ENCODE measurements at places on chromosomes 13 and 19.
A peak's percentile ranks its signal among the peaks of the same experiment; 100 is the strongest.

GRCh38 chr13:91955546-91956355 is 557.3 kb downstream of the GPC5 start:
- DNase-seq, result peak; percentile 14

GRCh38 chr19:46015687-46016425 is 7.0 kb downstream of the PGLYRP1 start:
- DNase-seq, result no peak

DNA sequence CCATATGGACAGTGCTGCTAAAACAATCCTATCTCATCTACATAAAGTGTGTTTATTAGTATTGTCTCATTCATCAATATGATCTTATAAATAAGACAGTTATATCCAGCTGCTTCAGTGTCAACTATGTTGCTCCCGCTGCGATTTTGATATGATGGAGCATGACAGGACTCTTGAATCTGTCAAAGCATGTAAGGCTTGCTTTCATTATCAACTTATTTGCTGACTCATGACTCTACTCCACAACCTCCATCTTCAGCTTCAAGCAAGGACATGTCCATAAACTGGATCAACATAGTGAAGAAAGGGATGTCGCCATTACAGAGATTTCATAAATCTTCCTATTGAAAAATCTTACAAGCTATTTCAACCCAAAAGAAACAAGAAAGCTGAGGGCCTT is 2812.6 kb downstream of the PCDH9 start:
- no peak for DNase-seq

- no peak for DNase-seq
These were observed 130.3 kb downstream of the ATP8A2 start for GRCh38 chr13:25502031-25502430.

DNA sequence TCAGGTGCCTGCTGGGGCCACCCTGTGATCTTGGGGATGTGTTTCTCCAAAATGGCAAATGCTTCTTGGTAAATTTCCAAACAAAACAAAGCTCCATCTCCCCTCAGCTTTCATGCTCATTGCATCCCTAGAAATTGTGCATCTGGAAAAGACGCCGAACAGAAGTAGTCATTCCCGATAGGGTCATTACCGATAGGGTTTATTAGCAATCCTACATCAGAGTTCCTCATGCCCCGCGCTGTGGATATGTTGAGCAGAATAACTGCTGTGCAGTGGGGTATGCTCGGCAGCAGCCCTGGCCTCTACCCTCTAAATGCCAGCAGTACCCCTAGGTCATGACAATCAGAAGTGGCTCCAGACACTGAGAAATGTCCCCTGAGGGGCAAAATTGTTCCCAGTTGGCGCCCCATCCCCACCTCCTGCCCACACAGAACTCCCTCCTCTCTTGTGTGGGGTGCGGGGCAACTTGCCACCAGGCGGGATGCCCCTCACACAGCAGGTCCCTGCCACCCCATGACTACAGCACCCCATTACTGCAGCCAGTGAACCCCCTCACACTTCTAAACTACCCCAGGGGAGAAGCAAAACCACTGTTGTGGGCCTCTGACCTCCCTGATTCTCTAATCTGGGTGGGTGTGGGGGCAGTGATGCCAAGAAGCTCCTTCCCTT is 13.0 kb upstream of the SLC7A10 start:
- no peak for DNase-seq

GRCh38 chr19:35202722-35203688 is 25.5 kb downstream of the FAM187B start:
- peak; percentile 54 for DNase-seq

DNA sequence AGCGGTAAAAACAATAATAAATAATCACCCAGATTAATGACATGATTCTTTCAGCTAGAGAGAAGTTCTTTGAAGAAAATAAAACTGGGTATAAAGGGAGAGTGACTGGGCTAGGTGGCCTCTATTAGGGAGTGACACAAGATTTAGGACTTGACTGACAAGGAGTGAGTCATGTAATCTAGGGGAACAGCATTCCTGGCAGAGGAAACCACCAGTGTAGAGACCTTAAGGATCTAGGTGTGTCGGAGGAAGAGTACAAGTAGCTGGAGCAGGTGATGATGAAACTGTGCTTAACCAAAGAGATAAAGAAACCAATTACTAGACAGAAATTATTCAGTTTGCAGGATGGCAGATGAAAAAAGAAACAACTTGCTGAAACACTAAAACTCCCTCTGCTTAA is 248.0 kb downstream of the RFC3 start:
- no peak for DNase-seq

- DNase-seq, result no peak
These were observed 73.1 kb downstream of the KCTD12 start for GRCh38 chr13:76813000-76813691.

- no peak for DNase-seq
These were observed 516.5 kb downstream of the SUCLA2 start for GRCh38 chr13:47484548-47484947.

GRCh38 chr19:7602935-7603497 is 7.4 kb downstream of the CAMSAP3 start:
- DNase-seq, result no peak

DNA sequence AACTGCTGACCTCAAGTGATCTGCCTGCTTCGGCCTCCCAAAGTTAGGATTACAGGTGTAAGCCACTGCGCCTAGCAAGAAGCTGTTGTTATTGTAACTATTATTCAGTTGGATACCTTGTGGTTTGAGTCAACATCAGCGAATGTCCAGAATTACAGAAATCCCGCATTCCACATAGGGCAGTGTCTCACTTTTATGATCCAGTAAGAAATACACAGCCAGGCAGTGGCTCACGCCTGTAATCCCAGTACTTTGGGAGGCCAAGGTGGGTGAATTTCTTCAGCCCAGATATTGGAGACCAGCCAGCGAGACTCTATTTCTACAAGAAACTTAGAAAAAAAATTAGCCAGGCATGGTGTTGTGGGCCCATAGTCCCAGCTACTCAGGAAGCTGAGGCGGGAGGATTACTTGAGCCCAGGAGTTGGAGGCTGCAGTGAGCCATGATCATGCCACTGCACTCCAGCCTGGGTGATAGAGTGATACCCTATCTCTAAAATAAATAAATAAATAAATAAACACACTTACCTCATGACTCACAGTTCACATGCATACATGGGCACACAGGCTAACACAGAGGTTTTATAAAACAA is 43.8 kb downstream of the SPTBN4 start:
- DNase-seq, result no peak

DNA sequence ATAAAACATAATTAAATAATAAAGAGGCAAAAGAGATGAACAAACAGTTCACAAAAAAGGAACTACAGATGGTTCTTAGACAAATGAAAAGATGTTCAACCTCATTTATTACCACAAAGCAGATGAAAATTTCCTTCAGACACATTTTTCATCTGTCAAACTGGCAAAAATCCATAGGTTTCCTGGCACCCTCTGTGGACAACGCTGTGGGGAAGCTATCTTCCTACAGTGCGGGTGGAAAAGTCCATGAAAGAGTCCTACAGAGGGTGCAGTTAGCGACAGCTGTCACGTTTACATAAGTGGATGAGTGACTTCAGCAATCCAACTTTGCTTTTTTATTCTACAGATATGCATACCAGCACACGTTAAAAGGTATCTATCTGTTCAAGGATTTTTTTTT is 30.3 kb upstream of the PDCD5 start:
- no peak for DNase-seq

GRCh38 chr19:7348587-7349230 is at the start of gene ARHGEF18:
Gene ARHGEF18, plus strand, starts transcription at chr19:7348937. Its CDS starts 13,954 bp downstream, at chr19:7362891.
- no peak for DNase-seq

GRCh38 chr13:111228262-111229144 is 91.9 kb upstream of the TEX29 start:
- DNase-seq, result no peak

DNA sequence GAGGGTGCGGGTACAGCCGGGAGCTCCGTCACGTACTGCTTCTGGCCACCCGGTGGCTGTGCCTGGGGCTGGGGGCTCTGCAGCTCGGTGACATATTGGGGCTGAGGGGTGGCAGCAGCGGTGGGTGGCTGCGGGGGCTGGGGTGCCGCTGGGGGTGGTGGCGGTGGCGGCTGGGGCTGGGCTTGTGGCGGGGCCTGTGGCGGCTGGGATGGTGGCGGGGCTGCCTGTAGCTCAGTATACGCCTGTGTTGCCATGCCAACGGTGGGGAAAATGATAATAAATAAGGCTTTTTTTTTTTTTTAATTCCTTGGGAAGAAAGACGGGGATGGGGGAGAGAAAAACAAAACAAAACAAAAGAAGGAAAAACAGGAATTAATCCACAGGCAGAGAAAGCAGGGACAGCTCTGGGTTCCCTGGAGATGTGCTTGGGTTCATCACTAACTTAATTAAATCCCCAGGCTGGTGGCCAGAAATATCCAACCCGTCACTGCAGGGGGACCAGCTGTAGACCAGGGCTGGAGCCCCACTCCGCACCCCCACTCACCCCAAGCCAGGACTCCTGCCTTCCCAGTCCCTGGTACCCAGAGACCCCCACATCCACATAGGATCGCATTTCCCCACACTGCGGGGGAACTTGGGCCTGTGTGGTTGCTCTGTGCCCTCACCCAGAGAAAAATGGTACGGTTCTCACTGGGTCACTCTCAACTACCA is 12.4 kb downstream of the RFX1 start:
- no peak for DNase-seq

DNA sequence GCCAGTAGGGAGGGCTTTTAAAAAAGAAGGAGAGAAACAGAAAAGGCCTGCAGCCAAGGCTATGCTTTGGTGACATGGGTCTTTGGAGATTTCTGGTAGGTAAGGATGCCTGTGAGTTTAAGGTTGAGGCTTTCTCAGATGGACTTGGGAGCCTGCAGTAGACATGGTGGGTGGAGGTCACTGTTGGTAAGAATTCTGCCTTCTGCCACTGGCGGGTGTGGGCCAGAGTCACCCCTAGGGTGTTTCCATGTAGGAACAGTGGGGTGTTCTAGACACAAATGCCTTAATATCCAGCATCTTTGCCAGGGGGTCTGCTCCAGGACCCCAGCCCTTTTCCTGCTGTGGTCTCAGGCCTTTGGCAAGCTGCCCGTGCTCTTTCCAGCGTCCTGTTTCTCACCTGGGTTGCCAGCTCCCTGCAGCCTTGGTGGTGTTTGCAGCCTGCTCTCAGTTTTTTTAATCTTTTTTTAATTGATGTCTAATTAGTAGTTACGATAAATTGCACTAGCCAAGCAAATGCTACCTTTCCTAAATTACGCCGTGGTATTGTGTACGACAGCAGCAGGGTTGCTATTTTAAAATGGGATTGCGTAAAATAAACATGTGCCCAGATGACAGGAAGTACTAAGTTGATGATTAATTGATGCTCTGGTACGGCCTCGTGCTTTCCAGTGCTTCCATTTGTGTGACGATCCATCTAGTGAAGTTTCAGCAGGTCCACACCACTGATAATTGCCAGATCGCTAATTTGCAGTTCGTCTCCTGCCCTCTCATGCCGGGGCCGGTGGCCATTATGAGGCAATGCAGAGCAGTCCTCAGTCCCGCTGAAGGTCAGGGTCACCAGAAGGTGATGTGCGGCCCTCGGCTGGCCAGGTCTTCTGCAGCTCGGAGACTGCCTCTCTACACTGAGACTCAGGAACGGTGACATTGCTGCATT is 35.3 kb upstream of the NPAS1 start:
- no peak for DNase-seq

DNA sequence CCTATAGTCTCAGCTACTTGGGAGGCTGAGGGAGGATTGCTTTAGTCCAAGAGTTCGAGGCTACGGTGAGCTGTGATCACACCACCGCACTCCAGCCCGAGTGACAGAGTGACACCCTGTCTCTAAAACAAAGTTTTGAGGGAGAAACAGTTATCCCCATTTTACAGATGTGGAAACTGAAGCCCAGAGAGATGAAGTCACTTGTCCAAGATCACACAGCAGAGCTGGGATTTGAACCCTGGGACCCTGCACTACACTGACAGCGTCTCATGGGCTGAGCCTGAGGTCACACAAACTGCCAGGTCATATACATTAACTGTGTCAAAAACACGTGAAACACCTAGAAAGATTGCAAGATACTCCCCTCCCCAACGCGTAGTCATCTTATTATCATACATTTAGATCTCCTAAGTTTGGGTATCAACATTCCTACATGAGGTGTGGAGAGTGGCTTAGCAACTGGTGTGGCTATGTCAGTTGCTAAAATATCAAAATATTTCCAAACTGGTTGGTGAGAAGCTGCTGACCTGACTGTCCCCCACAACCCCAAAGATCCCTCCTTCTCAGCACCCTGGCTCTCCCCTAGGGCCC is 8.2 kb downstream of the FCGBP start:
- no peak for DNase-seq

DNA sequence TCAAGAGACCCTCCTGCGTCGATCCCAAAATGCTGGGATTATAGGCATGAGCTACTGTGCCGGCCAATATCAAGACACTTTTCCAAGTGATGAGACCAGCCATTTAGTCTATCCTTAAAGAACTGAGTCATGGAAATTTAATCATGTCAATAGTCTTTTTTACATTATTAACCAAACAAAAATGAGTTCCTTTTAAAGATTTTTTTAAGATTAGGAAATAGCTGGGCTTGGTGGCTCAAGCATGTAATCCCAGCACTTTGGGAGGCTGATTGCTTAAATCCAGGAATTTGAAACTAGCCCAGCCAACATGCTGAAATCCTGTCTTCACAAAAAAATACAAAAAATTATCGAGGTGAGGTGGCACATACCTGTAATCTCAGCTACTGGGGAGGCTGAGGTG is 16.7 kb upstream of the ZNF564 start:
- no peak for DNase-seq

DNA sequence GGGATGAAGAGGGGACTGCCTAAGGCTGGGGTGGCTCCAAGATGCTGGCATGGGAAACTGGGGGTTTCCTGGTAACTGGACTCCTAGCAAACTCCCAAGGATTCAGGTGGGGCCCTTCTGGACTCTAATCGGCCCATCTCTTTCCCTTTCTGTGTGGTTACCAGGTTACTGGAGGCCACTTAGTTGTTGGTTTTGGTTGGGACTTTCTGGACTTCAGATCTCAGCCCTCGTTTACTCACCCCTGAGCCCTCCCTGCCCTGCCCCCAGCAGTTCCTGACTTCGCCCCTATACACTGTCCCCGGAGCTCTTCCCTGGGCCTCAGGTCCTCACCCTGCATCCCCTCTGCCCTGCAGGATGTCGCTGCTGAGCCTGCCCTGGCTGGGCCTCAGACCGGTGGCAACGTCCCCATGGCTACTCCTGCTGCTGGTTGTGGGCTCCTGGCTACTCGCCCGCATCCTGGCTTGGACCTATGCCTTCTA is 328 bp downstream of the CYP4F12 start:
- no peak for DNase-seq

- no peak for DNase-seq
These were observed 157.7 kb downstream of the ZNF536 start for GRCh38 chr19:30529876-30530275.

DNA sequence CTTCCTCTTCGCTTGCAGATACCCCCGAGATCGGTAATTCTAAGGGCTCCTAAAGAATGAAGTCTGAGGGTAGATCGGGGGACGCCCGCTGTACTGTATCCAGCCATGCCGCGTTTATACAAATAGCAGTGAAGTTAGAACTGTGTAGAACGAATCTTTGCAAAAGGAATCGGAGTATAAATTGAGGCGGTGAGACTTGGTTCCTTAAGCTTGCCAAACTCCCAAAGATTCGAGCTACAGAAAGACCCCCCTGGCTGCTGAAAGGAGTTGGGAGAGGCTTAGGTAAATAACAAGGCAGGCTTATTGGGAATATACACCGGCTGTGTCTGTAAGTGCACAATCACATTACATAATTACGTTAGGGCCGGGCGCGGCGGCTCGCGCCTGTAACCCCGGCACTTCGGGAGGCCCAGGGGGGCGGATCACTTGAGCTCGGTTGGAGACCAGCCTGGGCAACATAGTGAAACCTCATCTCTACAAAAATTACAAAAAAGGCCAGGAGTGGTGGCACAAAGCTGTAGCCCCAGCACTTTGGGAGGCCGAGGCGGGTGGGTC is 12.2 kb downstream of the TMEM160 start:
- DNase-seq, result no peak
